ENCODE measurements at places on chromosomes 7 and 10. TPM values are rescaled to one million over a fixed set of nuclear protein-coding genes. Genes with fewer than 3 reads are reported as not detected.

- no peak for DNase-seq
Observed at GRCh38 chr7:7861211-7861633, 107.4 kb upstream of the GLCCI1 start.

GRCh38 chr10:6146013-6146785 lies 56.5 kb upstream of the PFKFB3 start:
- DNase-seq: no peak

DNA sequence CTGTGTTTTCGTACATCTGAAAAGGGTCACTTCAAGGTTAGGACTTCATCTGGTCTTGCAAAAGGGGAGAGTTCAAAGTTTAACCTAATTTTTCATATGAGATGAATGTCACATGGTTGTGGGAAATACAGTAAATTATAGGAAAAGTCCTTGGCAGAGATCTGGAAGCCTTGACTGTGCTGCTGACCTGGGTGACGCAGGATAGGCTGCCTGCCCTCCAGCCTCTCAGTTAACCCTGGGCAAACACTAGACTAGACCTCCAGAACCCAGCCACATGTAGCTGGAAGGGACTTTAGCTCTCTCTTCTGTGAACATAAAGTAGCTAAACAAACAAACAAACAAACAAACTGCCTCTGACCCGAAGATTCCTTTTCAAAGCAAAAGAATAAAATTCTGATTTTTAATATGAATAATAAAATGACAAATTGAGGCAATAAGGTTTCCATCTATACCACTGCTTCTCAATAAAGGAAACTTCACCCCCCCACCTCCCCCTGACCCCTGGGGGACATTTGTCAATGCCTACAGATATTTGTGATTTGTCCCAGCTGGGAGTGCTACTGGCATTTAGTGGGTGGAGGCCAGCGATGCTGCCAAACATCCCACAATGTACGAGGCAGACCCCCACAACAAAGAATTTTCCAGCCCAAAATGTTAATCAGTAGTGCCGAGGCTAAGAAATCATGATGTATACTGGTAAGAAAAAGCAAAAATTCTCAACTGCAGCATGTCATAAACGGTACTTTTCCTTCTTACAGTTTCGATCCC lies 75.2 kb upstream of the PRR15 start:
- no peak for DNase-seq

- DNase-seq: no peak
Observed at GRCh38 chr7:50357426-50357825, 52.9 kb downstream of the IKZF1 start.

GRCh38 chr10:69506487-69506833 lies 55.2 kb downstream of the TSPAN15 start:
- DNase-seq: no peak

GRCh38 chr10:3816995-3817394 lies 32.0 kb upstream of the KLF6 start:
- DNase-seq: no peak

- no peak for DNase-seq
Observed at GRCh38 chr10:13414855-13415254, 66.8 kb upstream of the SEPHS1 start.

DNA sequence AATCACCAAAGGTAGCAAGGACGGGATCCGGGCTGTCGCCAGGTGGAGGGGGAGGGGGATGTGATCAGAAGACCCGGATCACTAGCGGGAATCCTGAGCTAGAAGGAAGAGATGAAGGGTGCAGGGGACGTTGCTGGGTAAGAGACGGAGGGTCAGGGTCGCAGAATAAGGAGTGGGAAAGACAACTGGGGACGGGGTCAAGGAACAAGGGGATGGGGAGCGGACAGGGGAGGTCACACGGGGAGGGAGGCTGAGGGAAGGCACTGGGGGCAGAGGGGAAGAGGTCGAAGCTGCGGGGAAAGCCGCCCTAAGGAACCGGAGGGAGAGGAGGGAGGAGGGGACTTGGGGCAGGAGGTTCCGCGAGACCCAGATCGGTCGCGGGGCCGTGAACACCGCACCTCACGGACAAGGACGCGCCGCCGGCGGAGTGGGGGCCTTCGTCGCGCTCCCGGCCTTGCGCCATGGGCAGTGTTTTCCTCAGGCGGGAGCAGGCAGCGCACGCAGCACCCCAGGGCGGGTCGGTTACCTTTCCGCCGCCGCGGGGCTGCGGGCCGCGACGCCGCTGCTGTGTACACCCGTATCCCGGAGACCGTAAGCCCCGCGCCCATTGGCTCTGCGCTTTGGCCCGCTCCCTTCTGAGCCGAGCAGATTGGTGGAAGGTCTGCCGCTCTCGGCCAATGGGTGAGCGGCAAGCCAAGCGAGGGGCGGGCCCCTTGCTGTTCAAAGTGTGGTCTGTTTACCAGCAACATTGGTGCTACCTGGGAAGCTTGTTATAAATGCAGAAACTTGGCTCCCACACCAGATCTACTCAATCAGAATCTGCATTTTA lies at the start of gene CFAP43:
TSS of gene CFAP43 (minus strand) at position 581 of the 829 bp plus-strand sequence. CDS start at position 463, 118 bp downstream.
- peak; percentile 98 for DNase-seq

GRCh38 chr10:122336961-122337360 lies 37.5 kb upstream of the PLEKHA1 start:
- no peak for DNase-seq

GRCh38 chr7:137241655-137242360 lies 101.7 kb downstream of the PTN start:
- no peak for DNase-seq

DNA sequence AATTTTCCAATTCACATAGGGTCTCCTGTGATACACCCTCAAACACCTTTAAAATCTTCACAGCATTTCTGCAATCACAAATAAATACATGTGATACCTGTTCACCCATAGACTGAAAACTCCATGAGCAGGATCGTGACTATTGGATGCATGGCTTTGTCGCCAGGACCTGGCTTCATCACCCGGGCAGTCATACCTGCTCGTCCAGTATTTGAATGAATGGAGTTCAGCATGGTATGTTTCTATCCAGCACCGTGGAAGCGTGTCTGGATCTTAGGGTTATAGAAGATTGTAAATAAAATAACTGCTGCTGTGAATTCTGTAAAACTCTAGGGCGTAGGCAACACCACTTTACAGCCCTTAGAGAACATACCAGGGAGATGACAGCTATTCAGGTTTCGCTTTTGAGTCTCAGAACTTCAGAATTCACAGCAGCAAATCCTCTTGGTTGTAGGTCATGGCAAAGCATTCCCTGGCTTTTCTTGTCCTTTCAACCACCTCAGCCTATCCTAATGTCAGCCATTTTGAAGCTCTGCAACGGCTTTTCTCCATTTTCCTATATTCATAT lies 47.4 kb upstream of the USP6NL start:
- DNase-seq: no peak

- DNase-seq: peak; percentile 88
Observed at GRCh38 chr7:44291066-44291732, 34.2 kb downstream of the CAMK2B start.

DNA sequence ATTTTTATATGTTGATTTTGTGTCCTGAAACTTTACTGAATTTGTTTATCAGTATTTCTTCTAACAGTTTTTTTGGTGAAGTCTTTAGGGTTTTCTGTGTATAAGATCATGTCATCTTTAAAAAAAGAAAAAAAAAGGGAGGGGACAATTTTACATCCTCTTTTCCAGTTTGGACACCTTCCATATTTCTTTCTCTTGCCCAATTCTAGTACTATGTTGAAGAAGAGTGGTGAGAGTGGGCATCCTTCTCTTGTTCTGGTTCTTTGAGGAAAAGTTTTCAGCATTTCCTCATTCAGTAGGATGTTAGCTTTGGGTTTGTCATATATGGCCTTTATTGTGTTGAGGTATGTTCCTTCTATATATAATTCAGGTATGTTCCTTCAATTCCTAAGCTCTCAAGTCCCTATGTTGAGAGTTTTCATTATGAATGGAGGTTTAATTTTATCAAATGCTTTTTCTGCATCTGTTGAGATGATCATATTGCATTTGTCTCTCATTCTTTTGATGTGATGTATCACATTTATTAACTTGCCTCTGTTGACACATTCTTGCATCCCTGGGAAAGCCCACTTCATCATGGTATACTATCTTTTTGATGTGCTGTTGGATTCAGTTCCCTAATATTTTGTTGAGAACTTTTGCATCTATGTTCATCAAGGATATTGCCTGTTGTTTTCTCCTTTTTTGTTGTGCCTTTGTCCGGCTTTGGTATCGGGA lies 12.1 kb downstream of the TAS2R40 start:
- DNase-seq: no peak

DNA sequence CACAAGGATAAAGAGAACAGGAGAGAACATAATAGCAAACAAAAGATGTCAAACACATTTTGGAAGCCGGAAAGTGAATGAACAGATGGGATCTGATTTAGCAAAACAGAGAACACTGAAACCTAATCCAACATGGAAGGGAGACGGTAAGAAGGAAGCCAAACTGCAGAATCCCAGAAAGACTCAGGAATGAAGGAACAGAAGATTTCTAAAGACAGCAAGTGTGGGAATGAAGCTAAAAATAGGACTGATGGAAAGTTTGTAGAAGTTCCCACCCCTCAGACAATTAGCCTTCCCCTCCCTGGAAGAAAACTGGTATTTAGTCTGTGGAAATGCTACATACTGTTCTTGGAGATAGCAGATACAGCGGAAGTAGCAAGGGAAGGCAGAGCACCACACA lies 40.8 kb downstream of the SLC16A12 start:
- no peak for DNase-seq

DNA sequence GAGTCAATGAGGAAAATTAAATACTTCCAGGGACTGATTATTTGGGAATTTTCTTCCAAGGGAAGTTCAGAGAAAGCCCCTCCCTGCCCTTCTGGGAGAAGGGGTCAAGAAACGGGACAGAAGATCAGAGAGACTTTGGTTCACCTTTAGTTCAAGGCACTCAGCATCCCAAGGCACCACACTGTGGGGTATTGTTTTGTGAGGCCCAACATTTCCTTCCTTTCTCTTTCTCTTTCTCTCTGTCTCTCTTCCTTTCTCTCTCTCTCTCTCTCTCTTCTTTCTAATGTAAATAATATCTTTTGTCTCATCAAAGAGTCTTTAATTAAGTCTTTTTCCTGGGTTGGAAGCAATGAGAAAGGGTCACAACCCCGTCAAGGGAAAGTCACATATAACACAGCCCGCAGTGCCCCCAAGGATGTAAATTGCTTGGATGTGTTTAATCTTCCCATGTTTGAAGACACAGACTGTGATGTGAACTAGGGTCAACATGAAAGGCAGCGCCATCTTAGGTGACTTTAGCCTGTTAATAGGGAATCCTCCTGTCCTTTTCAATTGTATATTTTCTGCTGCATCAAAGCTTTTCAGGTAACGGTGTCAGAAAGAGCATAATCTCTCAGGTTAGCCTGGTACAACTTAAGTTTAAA lies 983.3 kb upstream of the C7orf33 start:
- no peak for DNase-seq

GRCh38 chr10:80461208-80462183 lies 7.4 kb downstream of the TSPAN14 start:
- no peak for DNase-seq

GRCh38 chr10:110388687-110389052 lies 84.0 kb upstream of the SMNDC1 start:
- DNase-seq: no peak

DNA sequence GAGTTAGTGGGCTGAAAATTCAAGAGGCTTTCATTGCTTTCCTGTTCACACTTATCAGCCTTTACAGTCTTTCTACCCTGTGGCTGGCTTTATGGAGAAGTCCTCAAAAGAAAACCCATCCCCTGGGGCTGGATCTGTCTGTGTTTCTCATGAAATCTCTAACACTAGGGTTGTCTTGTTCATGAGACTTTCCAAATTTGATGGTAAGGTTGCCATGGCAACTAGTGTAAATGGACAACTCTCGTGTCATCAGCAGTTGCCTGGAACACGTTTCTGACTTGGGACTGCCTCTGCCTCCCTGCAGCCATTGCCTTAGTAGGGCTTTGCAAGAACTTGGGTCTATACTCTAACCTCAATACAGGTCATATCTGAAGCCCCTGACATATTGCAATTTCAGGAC lies 35.8 kb upstream of the PLPP4 start:
- DNase-seq: no peak

The TRAPPC14 gene
- 12.2 TPM for total RNA-seq

The DYDC2 gene
- not detected for total RNA-seq

The SEMA4G gene
- total RNA-seq: 2.7 TPM

The HTR5A gene
- total RNA-seq: not detected

The CNNM1 gene
- total RNA-seq: 0.05 TPM

The C10orf143 gene
- total RNA-seq: 2.3 TPM

The PTPRE gene
- total RNA-seq: 14.2 TPM

The CAV1 gene
- 423 TPM for total RNA-seq

The SLC18A3 gene
- total RNA-seq: not detected

The GUSB gene
- 25.8 TPM for total RNA-seq

The GPRIN2 gene
- total RNA-seq: not detected

The JAZF1 gene
- 21.3 TPM for total RNA-seq
